ENCODE measurements at places on chromosomes 12 and 14.

- no peak for DNase-seq
Observed at GRCh38 chr14:98167705-98168104, 1104.3 kb downstream of the BCL11B start.

GRCh38 chr14:69246331-69246730, 13.6 kb upstream of the GALNT16 start:
- no peak for DNase-seq

DNA sequence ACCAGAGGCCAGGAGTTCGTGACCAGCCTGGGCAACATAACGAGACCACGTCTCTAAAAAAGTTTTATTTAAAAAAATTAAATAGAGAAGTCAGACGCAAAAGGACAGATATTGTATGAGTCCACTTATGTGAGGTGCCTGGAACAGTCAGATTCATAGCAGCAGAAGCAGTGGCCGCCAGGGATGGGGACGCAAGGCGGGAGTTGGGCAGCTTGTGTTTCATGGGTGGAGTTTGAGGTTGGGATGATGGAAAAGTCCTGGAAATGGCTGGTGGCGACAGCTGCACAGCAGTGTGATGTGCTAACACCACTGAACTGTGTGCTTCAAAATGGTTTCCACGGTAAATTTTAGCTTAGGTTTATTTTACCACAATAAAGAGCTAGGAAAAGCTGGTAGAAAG, 57.6 kb upstream of the DDX11 start:
- no peak for DNase-seq

GRCh38 chr14:70655110-70655826, 13.6 kb downstream of the TTC9 start:
- no peak for DNase-seq

DNA sequence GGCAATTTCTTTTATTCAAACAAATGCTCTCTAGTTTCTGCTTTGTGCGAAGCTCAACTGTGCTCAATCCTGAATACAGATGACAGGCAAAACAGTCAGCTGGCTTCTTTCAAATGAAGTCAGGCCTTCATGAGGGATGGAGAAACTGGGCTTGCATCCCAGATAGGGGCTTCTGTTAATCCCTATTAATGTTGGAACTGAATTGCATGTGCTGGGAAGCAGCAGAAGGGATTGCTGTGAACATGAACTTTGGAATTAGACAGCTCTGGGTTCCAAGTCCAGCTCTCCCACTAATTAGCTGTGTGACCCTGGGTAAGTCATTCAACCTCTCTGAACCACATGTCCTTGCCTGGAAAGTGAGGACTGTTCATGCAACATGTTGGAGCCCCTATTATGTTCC, 21.1 kb upstream of the CORO1C start:
- DNase-seq, result no peak

- peak; percentile 54 for DNase-seq
Observed at GRCh38 chr12:115922952-115923564, 354.4 kb downstream of the MED13L start.

DNA sequence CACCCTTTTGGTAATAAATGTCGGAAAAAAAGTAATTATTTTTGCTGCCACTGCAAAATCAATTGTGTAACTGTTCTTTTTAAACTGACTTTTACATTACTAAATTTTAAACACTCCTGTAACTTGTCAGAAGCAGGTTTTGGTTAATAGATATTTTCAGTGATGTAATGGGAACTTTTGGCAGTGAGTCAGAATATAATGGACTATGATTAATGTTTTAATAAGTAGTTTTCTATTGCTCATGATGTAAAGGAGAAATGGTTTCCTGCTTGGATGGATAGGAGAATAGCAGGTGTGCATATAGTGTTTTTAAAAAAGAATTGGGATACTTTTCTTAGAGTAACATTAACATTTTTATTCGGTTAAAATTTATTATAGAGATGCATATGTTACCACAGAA, 58.8 kb downstream of the TRMT5 start:
- no peak for DNase-seq

DNA sequence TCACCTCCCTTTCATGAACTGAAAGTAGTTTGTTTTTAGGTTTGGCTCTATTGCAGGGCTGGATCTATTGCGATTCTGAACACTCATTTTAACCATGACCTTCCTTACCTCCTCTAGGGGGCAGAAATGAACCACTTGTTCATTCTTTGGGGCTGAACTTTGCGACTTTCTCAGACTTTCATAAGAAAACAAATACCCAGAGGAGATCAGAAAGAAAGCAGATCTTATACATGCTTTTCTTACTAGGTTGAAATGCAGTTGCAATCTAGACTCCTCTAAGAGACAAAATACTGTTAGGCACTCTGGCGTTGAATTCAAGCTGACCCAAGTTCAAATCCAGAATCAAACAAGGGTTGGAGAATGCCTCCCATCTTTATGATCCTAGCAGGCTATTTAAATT, 32.6 kb upstream of the PLEKHG3 start:
- DNase-seq, result peak; percentile 46

GRCh38 chr12:109926488-109927210, 26.6 kb downstream of the TCHP start:
- DNase-seq, result no peak

DNA sequence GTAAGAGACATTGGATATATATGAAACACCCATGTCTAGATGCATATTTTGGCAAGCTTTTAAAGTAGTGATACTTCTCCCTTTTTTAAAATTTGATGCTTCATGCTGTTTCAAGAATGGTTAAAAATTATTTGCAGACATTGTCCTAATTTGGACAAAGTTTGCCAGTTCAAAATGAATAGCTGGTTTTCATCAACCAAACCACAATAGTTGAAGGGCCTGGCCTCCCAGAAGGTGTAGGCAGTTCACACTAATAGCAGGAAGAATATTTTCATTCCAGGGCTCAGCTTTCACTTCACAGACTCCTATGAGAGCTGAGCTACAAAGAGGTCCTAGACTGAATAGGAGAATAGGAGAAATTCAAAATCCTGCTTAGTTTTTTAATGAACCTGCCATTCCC, 78.7 kb downstream of the STXBP6 start:
- no peak for DNase-seq
